ENCODE measurements at places on chromosomes 12 and 14. TPM values are rescaled to one million over a fixed set of nuclear protein-coding genes. Genes with fewer than 3 reads are reported as not detected.

DNA sequence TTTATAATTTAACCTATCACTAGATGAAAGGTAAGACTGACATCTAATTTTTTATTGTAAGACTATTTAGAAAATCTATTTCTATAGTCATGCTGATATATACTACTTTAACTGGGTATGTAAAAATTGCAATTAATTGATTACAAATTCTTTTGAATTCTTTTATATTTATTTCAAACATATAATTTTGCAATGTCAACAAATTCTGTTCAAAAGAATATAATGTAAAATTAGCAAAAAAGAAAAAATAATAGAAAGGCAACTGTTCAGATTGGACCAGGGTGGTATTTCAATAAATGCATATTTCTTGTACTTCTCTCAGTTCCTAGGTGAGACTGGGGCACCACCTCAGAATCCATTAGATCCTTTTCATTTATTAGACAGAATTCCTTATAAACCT is 1053.5 kb upstream of the FBXO33 start:
- DNase-seq: no peak

- DNase-seq: no peak
Observed at GRCh38 chr14:93033983-93034670, 81.6 kb downstream of the ITPK1 start.

GRCh38 chr12:62934239-62934798 is 631 bp downstream of the PPM1H start:
- peak; percentile 88 for DNase-seq

DNA sequence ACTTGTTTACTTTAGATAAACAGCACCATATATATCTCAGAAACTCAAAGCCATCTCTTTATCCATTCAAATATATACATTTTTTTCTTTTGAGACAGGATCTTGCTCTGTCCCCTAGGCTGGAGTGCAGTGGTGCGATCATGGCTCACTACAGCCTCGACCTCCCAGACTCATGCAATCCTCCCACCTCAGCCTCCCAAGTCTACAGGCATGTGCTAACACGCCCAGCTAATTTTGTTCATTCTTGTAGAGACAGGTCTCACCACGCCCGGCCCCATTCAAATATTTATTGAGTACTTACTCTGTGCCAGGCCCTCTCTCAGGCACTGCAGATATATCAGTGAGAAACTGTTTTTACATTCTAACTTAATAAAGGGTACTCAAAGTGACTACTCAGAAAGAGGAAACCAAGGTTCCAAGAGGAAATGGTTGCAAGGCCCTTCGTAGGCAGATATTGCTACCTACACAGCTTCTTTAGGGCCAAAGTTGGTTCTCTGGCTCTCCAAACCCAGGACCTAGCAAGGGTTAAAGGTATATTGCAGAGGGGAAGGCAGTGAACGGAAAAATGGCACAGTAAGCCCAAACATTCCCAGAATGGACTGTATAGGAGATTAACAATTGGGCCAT is 2.9 kb downstream of the ATXN3 start:
- no peak for DNase-seq

GRCh38 chr12:23555180-23555824 is 394.2 kb downstream of the SOX5 start:
- no peak for DNase-seq

- no peak for DNase-seq
Observed at GRCh38 chr12:61869796-61870195, 390.4 kb upstream of the USP15 start.

DNA sequence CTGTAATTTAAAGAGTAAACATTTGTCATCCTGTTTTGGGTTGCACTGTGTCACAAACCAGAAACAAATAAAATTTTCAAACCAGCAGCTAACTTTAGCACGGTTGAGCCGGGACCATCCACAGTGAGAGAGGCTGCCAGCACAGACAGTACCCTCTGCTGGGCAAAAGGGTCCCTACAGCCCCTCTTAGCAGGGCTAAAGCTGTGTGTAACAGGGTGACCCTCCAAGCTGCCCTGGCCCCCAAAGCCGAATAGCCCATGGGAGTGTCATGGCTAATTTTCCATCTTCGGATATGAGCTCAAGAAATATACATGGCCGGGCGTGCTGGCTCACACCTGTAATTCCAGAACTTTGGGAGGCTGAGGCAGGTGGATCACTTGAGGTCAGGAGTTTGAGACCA is 157.1 kb upstream of the GRIN2B start:
- no peak for DNase-seq

DNA sequence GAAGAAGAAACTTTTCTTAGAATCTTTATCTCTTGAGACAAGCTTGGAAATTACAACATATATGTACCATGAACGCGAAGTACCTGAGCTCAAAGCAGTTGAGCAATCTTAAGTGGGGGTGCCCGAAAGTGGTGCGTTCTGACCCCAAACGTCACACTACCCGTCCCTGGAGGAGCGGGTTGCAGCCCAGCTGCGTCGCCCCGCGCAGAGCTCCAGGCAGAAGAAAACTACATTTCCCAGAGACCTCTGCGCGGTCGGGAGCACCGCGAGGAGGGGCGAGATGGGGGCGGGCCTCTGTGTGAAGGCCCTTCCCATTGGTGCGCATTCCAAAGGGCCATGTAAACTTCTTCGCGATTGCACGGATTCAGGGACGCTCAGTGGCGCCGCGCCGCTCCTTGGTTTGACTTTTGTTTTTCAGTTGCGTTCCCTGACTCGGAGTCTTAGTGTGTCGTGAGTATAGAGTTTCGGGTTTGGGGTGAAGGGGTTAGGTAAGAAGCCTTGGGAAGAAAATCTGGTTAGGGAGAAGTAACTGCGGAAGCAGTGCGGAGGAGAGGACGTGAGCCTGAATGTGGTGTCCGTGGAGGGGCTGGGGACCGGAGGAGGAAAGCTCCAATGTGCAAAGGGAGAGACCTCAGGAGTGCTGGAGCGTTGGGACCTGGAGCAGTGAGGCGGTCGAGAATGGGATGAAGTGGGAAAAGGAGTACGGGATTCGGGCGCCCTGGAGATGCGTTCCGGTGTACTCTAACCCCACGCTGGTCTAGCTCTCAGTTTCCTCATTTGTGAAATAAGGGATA is at the start of gene CCDC77:
Gene CCDC77, plus strand, starts transcription at position 410 of the 794 bp plus-strand sequence. CDS start 7,740 bp downstream, outside the sequence.
- DNase-seq: peak; percentile 94

- peak; percentile 46 for DNase-seq
Observed at GRCh38 chr14:21070610-21071224, 613 bp downstream of the ARHGEF40 start.

DNA sequence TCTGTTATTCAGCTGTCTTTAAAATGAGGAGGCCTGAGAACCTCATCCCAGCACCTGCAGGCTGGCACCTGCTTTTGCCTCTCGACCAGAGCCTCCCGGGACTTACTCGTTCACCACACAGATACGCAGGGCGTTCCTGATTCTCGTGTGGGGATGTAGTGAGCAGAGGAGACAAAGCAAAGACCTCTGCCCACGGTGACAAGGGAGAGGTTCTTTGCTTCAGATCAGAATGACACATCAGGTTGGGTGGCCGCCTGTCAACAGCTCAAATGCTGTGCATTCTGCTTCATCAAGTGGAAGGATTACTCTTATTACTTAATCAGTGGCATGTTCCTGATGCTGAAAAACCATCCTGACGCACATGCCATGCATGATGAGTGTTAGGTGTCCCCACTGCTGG is 24.4 kb downstream of the DEGS2 start:
- no peak for DNase-seq

GRCh38 chr12:120833849-120834248 is 70.3 kb downstream of the SPPL3 start:
- no peak for DNase-seq

MUCL1 gene
- not detected for total RNA-seq

NPFF gene
- total RNA-seq: not detected

IFNG-AS1 gene
- total RNA-seq: 5.2 TPM

KRT77 gene
- not detected for total RNA-seq

KCNK13 gene
- not detected for total RNA-seq

JPH4 gene
- 3.1 TPM for total RNA-seq

AQP2 gene
- total RNA-seq: not detected

MIP gene
- total RNA-seq: not detected
